ENCODE measurements at places on chromosomes 7 and 10.

DNA sequence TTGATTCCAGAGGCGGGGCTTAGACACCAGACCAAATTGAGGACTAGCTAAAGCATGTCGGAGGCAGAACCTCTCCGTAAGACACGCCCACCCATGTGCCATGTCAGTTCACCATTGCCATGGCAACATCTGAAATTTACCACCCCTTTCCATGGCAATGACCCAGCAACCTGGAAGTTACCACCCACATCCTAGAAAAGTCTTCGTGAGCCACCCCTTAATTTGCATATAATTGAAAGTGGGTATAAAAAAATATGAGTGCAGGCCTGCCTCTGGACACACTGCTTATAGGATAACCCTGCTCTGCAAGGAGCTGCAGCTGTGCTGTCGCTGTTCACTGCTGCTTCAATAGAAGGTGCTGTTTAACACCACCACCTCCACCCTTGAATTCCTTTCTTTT lies 28.0 kb downstream of the TMEM270 start:
- no peak for DNase-seq

DNA sequence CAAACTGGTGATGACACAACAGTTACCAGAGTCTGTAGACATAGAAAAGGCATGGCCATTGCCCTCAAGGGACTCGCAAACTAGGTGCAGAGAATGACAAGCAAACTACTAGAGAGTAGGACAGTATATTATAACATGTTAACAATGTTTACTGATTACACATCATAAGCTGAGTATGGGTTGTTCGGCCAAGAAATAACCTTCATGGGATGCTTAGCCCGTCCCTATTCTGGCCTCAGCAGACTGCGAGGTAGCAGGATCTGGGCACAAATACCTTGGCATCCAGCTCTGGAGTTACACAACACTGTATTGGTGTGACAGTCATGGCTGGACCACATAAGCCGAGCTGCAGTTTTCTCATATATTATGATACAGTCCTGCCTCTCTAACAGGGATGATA lies 51.4 kb downstream of the ABCB4 start:
- no peak for DNase-seq

- DNase-seq: peak; percentile 56
These were observed 81.0 kb downstream of the SAMD9 start for GRCh38 chr7:93036807-93037206.

GRCh38 chr7:39592586-39592985 lies 26.4 kb downstream of the YAE1 start:
- no peak for DNase-seq

GRCh38 chr7:12727455-12728191 lies 40.2 kb downstream of the ARL4A start:
- no peak for DNase-seq

DNA sequence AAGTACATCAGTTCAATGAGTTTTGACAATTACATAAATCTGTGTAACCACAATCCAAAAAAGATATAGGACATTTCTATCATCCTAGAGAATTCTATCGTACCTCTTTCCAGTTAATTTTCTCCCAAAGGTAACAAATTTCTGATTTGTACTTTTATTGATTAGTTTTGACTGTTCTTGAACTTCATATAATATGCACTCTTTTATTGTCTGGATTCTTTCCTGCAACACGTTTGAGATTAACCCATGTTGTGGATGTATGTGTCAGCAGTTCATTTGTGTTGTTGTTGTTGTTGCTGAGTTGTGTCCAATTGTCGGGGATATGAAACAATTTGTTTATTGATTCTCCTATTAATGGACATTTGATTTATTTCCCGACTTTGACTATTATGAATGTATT lies 145.9 kb upstream of the WDR11 start:
- DNase-seq: no peak

DNA sequence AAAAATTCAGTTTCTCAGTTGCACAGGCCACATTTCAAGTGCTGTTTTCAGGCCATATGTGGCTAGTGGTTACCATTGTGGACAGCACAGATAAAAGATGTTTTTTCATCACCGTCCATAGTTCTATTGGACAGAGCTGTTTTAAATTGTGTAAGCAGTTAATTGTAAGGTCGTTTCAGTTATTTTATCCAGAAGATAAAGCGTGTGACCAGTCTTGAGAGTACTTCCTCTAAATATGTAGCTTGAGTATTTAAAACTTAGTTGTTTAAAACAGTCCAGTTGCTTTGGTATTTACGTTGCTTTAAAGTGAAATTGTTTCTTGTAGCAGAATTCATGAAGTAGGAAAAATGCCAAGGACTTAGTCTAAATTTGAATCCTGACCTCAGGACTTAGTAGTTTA lies 66.9 kb downstream of the ZNRF2 start:
- no peak for DNase-seq

DNA sequence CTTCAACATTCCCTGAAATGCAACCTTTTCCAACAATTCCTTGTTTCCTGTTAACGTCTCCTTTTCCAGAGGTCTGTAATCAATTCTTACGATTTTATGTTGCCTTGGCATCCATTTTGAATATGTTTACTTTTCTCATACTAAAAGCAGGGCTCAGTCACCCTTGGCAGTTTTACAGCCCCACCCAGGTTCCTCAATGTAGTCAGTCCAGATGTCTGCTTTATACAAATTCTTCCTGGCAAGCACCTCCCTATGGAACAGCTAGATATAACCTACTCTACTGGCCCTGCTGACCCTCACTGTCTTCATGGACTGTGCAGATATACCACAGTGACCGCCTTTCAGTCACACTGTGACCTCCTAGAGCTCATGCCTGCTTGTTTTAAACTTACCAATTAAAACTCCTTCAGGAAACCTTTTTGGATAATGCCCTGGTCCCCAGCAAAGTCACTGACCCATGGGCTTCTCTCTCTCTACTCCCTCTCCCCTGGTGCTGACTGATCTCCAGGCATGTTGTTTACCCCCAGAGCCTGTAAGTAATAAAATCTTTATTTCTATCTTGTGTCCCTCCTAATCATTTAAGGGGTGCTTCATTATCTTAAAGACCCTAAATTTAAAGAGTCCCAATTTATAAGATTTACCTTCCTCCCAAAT lies 147.1 kb upstream of the STEAP1 start:
- DNase-seq: no peak

DNA sequence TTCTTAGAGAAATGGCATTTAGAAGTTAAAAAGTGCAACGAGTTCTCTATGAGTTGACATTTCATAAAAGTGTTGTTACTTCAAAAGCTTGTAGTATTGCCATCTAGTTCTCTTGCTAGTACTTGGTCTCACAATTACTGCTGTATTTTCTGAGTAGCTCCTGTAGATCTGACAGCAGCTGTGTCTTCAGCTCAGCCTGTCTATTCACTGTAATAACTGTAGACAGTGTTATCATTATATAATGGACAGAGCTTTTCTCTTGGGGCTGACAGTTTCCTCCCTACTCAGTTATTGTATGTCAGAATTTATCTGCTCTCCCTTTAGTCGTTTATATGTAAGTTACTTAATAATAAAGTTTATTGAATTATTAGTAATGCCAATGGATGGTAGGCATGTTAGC lies 388.7 kb upstream of the VSTM2A start:
- DNase-seq: no peak

DNA sequence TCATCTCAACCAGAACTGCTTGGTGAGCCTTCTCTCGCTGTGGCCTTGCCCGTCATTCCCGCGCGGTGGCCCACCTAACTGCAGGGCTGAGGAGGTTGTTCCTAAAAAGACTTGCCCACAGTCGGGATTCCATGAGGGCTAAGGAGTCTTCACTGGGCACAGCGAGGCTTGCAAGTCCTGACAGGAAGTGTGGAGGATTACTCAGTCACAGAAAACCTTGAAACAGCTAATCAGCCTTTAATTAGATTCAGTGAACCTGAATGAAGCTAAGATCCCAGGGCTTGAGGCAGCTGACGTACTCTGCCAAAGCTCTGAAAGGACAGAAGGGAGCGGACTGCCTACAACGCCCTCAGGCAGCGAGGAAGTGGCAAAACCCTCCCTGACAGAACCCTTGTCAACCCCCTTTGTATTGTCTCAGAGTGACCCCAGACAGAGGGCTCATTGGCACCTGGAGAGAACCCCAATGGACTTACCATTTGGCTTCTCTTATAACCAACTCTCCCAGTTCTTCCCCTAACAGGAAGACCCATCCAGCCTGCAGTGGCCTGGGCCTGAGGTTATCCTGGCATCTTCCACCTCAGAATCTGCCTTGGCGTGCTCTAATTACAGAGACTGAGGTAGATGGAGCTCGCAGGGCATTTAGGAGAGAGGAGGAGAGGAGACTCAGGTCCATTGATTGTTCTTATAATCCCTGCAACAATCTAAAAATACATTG lies 2.5 kb upstream of the LAMB4 start:
- DNase-seq: no peak

- no peak for DNase-seq
These were observed 55.8 kb upstream of the CDCA7L start for GRCh38 chr7:22001345-22002004.

- DNase-seq: no peak
These were observed 76.9 kb upstream of the PDCD4 start for GRCh38 chr10:110794808-110795207.

- DNase-seq: no peak
These were observed 101.2 kb upstream of the APBB1IP start for GRCh38 chr10:26336979-26337378.

DNA sequence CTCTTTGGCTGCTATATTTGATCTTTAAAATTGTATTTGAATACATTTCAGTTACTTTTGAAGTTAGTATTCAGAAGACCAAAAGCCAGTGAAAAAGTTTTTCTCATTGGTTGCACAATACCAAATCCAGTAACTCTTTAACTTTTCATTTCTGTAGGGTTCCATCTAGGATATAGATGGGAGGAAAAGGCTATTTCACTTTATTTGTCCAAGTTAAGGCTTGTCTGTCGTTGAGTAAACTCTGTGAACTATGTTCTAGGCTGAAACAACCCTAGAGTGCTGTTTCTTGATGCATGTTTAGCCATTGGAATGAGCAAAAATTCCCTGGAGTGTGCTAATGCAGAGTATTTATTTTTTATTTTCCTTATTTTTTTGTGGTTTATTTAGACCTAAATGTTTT lies 834.7 kb upstream of the KCND2 start:
- no peak for DNase-seq

- no peak for DNase-seq
These were observed 55.3 kb upstream of the YAE1 start for GRCh38 chr7:39510864-39511354.

- DNase-seq: no peak
These were observed 75.9 kb downstream of the MDFIC start for GRCh38 chr7:114997487-114998404.

GRCh38 chr10:96642973-96643372 lies 56.2 kb upstream of the TM9SF3 start:
- peak; percentile 77 for DNase-seq

DNA sequence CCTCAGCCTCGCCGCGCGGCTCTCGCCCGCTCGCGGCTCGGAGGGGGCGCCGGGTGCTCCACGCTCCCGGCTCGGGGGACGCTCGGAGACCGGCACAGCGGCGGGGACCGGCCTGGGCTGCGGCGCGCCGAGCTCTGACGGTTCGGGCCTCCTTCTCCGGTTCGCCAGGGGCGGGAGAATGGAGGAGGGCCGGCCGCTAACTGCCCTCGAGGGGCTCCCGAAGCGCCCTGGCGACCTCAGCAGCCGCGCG lies 232 bp upstream of the GRID1 start:
- no peak for DNase-seq

GRCh38 chr7:20545016-20545415 lies 70.5 kb upstream of the ABCB5 start:
- no peak for DNase-seq

- peak; percentile 3 for DNase-seq
These were observed 171.3 kb downstream of the RNLS start for GRCh38 chr10:88411772-88412349.

GRCh38 chr7:36736899-36737211 lies 12.6 kb upstream of the AOAH start:
- no peak for DNase-seq

- no peak for DNase-seq
These were observed 266.0 kb downstream of the C7orf25 start for GRCh38 chr7:42645906-42646305.

DNA sequence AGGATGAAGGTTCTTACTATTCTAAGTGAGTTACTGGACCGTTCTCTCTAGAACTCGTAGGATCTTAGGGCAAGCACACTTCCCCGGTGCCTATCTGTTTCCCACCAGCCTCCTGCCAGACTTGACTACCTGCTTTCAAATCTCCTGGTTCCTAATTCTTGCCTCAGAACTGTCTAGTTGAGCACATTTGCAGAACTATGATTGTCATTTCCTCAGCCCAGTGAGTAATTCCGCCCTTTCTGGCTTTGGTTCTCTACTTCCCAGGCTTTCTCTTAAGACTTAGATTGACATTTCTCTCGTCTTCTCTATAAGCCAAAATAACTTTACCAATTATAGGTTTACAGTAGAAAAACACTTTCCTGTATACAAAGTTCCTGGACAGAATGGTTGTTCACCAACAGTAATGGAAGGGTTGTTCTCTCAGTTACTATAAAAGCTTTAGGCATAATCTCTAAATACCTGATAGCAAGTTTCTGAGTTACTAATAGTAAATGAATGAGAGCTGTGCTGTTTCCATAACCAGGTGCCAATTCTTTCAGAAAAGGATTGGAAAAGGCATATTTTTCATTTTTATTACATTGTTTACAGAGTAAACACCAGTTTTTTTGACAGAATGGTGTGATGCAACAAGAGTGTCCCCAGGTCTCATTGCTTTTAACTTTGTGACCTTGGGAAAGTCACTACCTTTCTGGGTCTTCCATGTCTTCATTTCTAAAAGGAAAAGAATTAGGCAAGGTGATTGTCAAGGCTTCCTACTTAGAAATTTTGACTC lies 41.1 kb downstream of the PLEKHA8 start:
- DNase-seq: no peak

DNA sequence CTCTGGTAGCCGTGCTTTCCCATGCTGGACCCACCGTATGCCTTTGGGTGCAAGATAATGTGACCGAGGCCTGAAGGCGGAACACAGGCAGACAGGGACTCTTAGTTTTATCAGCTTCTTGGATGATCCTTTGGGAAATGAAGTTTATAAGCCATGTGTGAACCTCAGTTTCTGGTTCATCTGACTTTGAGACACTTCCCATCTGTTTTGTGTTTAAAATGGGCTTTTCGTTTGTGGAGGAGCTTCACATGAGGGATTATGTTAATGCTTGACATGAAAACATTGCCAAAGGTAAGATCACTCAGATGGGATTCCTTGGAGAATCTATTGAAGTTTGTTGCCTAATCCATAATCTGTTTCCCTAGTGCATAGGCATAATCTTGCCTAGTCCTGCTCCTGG lies 249.8 kb upstream of the LYZL1 start:
- DNase-seq: no peak

GRCh38 chr7:7251742-7252141 lies 69.4 kb downstream of the C1GALT1 start:
- DNase-seq: no peak
